ENCODE measurements at places on chromosomes 4 and X.

GRCh38 chrX:100658941-100659381 lies 15.0 kb downstream of the SRPX2 start:
- no peak for DNase-seq

GRCh38 chr4:79185526-79186045 lies 140.3 kb downstream of the NAA11 start:
- no peak for DNase-seq

DNA sequence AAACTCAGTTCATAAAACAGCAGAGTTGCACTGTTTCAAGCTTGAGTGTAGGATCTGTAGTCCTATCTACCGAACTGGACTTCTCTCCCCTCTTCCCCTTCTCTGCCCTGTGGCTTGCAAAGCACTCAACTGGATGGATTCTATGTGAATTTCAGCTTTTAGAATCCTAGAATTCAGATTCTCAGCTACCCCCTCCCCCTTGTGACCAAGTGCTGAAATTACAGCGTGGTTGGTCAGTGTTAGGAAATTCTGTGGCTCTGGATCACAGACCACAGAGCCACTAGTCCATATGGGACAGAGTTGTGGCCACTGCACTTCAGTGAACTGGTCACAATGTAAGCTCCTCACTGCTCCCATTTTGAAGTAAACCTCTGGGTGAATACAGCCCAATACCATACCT lies 64.6 kb upstream of the TRPC5 start:
- no peak for DNase-seq

DNA sequence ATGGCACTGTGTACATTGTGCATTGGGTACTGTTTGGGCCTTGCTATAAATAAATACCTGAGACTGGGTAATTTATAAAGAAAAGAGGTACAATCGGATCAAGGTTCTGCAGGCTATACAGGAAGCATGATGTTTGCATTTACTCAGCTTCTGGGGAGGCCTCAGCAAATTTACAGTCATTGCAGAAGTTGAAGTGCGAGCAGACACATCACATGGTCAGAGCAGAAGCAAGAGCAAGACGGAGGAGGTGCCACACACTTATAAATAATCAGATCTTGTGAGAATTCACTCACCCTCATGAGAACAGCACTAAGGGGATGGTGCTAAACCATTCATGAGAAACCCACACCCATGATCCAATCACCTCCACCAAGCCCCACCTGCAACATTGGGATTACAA lies 505.0 kb downstream of the ARAP2 start:
- no peak for DNase-seq

GRCh38 chr4:72566464-72566972 lies 2.5 kb downstream of the ADAMTS3 start:
- no peak for DNase-seq

DNA sequence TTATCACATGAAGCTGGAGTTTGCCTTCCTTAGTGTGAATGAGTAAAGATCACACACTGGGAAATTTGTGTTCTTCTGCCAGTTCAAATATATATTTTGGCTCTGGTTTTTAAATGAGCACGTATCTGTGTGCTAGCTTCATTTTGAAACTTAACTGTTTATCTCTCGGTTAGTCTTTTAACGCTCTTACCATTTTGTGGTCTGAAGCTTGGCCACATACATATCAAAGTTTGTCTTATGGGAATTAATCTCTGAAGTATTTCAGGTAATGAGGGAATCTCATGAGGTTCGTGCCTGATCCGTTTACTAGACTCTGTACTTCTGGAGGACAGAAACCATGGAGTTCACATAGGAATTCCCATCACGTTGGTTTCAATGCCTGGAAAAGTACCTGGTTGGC lies 13.8 kb downstream of the ATP10D start:
- DNase-seq, result no peak

- DNase-seq, result no peak
These were observed 59.3 kb upstream of the RPL34 start for GRCh38 chr4:108561116-108561515.

GRCh38 chrX:19515615-19516105 lies 352 bp upstream of the MAP3K15 start:
- DNase-seq, result no peak

DNA sequence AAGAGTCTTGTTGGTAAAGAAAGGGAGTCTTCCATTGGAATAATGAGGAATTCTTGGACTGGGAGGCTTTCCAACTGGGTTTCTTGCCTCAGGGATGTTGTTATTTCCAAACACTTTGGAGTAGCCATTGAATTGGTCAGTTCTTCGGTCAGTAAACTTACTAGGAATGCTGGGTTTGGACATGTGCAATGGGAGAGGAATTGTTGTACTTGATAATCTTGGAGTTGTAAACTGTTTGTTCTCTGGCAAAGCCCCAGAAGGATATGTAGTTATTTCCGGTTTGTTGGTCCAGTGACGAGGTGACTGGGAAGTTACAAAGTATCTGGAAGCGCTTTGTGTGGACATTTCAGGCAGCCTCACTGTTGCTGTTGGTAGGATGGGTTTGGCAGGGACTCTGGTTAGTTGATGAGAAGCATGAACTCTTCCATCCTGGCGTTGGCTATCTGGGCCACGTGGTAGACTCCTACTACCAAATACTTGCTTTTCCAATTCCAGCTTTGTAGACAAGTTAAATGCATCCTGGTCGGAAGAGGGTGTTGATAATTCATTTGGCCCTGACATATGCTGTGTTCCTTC lies 25.9 kb downstream of the MXRA5 start:
- no peak for DNase-seq

- no peak for DNase-seq
These were observed 201.4 kb downstream of the CCSER1 start for GRCh38 chr4:90328558-90328957.

DNA sequence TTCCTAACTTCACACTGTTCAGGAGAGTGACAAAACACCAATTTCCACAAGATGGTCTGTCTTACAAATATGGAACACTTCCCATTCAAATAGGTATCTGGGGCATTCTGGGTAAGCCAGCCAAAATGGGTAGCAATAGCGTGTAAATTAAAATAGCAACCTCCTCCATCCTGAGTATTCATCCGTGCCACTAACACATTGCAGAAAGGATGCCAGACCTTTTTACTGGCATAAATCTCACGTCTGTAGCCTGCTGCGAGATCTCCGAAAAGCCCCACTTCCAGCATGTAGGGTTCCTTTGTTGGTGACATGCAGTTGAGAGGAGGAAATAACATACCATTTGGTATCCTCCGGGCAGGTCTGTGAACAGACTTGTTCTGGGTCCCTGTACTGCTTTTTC lies 52.7 kb upstream of the RAI2 start:
- DNase-seq, result no peak

DNA sequence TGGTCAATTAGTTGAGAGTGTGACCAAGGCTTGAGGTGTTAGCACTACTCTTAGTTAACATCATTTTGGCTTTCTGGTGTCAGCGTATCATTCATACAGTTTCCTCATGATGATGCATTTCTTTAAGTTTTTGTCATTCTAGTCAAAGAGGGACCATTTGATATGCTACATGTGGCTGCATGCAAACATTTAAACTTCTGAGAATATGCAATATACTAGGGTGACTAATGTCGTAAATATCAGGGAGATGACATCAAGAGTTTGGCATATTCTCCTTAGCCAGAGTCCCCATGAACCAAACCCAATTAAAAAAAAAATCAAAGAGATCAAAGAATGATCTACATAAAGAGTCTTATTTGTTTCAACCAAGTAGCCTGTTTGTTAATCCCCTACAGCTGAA lies 537.4 kb upstream of the PCDH7 start:
- no peak for DNase-seq

- no peak for DNase-seq
These were observed 327.7 kb downstream of the DKK2 start for GRCh38 chr4:106708464-106708816.

GRCh38 chr4:24858026-24858425 lies 54.8 kb downstream of the CCDC149 start:
- no peak for DNase-seq

DNA sequence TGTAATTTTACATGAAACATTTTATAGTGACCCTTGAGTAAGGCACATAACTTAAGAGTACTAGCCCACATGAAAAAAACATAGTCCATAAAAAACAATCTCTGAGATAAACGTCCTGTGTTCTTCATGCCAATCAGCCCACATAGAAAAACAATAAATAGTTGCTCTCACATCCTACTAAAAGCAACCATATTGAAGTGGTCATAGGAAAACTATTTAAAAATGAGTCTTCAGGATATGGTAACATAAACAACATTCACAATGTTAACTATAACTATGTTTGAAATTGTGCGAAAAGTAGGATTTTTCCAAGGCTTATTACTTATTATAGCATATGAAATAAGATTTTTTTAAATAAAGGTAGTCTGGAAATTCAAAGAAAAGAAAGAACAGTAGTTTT lies 77.1 kb upstream of the EPHA5 start:
- DNase-seq, result no peak

- DNase-seq, result no peak
These were observed 39.4 kb downstream of the ATP1B4 start for GRCh38 chrX:120401301-120401700.

GRCh38 chr4:126018274-126018673 lies 703.5 kb downstream of the FAT4 start:
- DNase-seq, result no peak

DNA sequence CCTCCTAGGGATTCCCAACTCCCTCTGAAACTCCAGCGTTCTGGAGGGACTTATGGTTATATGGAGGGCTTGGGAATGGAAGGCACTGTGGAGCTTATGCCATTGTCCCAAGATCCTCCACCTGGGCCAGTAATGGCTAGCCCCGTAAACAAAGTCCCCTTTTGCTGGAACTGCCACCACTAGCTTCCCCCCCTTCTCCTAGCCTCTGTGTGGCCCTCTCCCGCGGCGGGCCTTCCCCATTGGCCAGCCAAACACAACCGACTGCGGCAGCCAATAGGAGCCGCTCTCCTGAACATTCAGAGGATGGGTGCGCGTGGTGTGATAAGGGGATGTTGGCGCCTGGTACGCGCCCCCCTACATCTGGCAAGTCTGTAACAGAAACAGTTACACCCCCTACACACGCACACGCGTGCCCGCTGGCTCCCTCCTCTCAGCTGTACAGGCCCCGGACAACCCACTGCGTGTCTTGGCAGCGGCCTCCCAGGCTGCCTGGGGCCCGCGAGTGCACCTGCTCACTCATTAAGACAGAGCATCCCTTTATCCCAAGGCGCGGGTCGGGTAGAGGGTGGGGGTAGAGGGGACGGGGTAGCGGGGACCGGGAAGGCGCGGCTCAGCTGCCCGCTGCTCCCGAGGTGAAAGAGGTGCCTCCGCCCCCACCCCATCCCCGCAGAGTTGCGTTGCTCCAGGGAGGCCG lies 863 bp upstream of the RAB33A start:
- peak; percentile 77 for DNase-seq

- no peak for DNase-seq
These were observed 473.9 kb downstream of the GALNTL6 start for GRCh38 chr4:172287117-172287516.

- DNase-seq, result no peak
These were observed 16.6 kb upstream of the PTCHD1 start for GRCh38 chrX:23317799-23318724.

DNA sequence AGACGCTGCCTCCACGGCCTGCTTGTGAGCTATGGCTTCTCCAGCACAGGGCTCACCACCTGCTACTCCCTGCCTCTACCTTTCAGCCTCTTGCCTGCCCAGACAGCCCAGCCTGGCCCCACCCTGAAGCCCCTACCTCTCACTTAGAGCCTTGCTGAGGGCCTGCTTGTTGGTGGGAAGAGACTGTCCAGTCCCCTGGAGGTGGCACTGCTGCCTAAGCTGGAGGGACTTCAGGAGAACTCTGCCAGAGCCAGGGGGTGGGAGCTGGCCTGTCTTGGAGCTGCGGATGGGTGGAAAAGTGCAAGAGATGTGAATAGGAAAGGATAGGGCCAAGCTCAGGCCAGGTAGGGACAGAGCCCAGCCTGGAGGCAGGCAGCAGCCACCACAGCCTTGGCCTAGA lies 2.7 kb upstream of the ZNF185 start:
- no peak for DNase-seq

DNA sequence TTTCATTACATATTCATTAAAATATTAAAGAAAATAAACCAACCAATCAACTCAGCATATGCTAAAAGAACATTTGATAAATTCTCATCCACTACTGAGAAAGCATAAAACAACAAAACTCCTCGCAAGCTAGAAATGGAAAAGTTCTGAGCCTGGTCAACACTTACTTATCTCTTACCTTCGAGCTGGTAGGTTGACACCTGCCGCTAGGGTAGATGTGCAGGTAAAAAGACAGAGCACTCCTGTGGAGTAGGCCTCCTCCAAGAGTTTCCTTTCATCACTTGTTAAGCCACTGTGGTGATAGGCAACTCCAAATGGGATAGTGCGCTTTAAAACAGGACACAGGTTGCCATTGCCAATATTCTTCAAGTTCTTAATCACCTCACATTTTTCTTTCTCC lies 18.9 kb downstream of the HELQ start:
- no peak for DNase-seq

DNA sequence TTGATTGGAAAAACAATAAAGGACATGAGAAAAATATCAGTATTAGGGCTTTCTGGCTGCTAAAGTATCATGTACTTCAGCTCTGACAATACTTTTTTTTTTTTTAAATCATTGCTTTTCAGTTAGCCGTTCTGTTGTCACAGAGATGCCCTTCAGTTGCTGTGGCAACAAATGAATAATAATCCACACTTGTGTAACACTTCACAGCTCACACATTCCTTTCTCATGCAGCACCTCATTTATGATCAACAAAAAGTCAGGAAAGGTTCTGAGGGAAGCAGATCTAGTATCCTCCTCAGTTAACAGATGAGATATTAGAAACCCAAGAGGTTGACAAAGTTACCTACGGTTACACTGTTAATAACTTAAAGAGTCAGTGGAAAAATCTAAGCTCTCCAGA lies 444.2 kb upstream of the SLIT2 start:
- DNase-seq, result no peak

DNA sequence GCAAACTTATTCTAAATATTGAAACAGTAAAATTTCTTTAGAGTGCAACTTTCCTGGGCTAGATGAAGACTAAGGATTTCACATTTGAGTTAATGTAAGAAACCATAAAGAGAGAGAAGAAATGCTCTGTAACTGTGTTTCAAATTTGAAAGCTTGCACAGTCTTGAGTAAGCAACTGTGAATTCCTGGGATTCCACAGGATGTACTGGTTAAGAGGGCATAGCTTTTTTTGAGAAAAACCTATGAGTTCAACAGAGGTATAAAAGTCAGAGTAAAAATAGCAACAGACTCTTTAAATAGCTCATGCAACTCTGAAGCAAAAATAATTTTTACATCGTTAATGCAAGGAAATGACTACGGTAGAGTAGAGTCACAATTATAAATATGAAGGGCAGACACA lies 25.5 kb downstream of the ZNF330 start:
- DNase-seq, result no peak

DNA sequence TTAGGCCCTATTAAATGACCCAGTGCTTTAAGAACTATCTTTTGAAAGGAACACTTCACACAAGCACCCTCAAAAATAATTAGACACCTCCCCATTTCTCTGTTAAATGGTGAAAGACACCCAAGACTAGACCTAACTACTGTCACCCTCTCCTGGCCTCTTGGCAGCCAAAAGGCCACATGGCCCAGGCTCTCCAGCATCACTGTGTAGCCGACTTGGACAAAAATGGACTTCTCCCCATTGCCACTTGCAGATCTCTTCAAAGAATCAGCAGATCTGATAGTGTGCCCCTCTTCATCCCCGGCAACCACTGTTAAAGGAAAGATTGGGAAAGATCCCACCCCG lies 2.0 kb downstream of the MID1IP1 start:
- DNase-seq, result peak; percentile 15
